Ascending aorta (tissue), 2 donors: ENCODE measurements at places on chromosomes 12 and 14.

DNA sequence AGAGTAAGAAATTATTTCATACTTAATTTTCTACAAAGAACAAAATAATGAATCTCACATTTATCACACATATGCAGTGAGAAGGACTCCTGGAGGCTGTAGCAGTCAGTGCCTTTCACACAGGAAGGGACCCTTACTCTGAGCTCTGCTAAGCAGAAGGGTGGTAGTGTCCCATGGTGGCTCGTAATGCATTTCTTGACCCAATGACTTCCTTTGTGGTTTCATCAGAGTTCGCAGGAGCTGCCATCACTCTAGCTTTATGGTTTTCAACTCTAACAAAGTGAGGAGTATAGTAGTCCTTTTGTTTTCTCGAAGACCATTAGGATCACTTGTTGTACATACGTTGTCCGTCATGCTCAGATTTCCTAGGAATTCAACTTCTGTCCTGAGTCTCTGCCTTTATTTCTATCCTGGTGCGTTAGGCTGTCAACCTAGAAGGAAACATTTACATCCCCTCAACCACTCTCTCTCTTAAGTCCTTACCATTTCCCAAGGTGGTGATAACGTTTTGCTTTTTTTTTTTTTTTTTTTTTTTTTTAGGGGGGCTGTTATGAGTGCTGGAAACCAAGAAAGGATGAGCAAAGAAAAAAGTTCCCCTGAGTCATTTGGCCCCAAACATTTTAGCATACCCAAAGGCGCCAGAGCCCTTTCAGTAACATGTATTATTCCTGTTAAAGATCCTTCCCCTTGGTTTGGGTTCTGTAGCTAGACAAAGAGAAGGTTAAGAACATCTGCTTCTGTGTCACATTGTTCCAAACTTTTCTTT, 37.2 kb downstream of the GABARAPL1 start:
- DNase-seq, result no peak

GRCh38 chr12:64595863-64596793, 14.2 kb upstream of the RASSF3 start:
- DNase-seq, result no peak

DNA sequence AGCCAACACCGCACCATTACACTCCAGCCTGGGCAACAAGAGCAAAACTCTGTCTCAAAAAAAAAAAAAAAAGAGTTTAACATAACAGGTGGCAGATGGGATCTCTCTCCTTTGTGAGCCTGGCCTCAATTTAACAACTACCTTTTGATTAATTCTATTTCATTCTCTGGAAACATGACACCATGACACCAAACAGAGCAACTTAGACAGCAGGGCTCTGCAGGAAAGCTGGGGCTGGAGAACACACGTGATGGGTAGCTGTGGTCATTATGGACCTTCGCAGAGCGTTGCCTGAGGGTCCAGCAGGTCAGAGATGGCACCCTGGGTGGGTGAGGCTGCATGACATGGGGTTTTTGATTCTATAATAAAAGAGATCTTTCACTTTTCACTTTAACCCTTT, 1.7 kb upstream of the DGLUCY start:
- DNase-seq, result no peak

GRCh38 chr12:3292677-3293412, 198.2 kb upstream of the PRMT8 start:
- DNase-seq, result no peak

- no peak for DNase-seq
These were observed 58.3 kb downstream of the SLC8A3 start for GRCh38 chr14:70130482-70130881.

- no peak for DNase-seq
These were observed 22.2 kb downstream of the COX8C start for GRCh38 chr14:93368996-93369712.

GRCh38 chr12:77357655-77358054, 292.3 kb upstream of the E2F7 start:
- no peak for DNase-seq

- no peak for DNase-seq
These were observed 202.2 kb downstream of the EXOC5 start for GRCh38 chr14:57066463-57066862.

- no peak for DNase-seq
These were observed 2.2 kb downstream of the IRF2BPL start for GRCh38 chr14:77026166-77026929.

DNA sequence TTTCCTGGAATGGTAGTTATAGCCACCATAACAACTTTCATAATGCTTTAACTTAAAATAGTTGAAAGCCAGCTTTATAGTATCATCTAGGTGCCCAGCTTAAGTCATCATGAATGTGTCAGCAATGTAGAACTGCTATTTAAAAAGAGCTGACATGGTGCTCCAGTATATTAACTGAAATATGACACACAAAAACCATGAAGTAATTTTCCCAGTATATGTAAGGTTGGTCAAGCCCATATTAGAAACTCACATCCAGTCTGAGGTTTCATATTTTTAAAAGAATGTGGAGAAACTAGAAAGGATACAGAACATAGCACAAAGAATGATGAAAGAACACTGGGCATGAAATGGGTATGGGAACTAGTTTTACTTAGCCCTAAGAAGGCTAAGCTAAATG, 121.3 kb upstream of the KRAS start:
- DNase-seq, result no peak

DNA sequence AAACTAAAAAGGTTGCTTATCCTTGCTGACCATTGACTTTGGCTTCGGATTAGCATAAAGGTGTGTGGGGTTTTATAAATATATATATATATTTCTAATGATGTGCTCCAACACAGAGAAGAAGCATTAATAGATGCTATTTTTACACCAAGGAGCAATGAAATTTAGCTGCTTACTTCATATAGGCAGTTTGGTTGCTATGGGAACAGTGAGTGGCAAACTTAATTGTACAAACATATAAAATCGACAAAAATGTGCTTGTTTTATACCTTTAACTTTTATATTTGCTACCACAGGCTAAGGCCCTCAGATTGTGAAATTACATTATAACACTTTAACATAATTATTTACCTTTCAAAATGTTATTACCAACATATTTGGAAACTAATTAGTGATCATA, 303.4 kb downstream of the SEC23A start:
- DNase-seq, result no peak

DNA sequence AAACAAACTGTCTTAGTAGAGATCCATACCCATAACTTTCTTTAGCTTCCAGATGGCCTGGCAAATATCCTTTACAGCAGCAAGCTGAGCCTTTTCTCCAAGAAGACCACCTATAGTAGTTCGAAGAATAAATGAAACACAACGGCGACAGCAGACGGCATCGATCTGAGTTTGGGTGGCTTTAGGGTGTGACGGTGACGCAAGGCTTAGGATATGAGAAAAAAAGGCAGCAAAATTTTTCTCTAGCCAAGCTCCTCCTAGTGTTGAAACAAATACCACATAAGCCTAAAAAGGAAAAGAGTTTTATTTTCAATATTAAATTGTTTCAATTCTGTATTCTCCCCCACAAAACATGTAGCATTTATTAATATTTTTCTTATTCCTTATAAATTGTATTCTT, 33.3 kb downstream of the HEATR5A start:
- no peak for DNase-seq

GRCh38 chr14:61213920-61214319, 67.2 kb downstream of the TMEM30B start:
- DNase-seq, result no peak
